ENCODE measurements at places on chromosomes 1 and 21. TPM values are rescaled to one million over a fixed set of nuclear protein-coding genes. Genes with fewer than 3 reads are reported as not detected.

LIPI gene
- total RNA-seq = not detected

AMY2A gene
- total RNA-seq = not detected

MIXL1 gene
- total RNA-seq = not detected

NBPF10 gene
- 0.70 TPM for total RNA-seq

CIART gene
- total RNA-seq = 4.4 TPM

S100A5 gene
- total RNA-seq = not detected

SYT14 gene
- total RNA-seq = 0.94 TPM

AIM2 gene
- total RNA-seq = not detected

OXCT2 gene
- 3.2 TPM for total RNA-seq
